A549 treated with AZD2906 at 1 μM for 4 hours (cell line): ENCODE measurements at places on chromosomes 7 and 10. TPM values are rescaled to one million over a fixed set of nuclear protein-coding genes. Genes with fewer than 3 reads are reported as not detected.

Gene TYW1
- 12.9 to 15.7 TPM (median 13.6 TPM) in 5 replicates for total RNA-seq

Gene IGFBP1
- 68.6 to 96.5 TPM (median 87.1 TPM) in 5 replicates for total RNA-seq

Gene CLEC2L
- total RNA-seq = 0.08 to 0.20 TPM (median 0.15 TPM) in 5 replicates

Gene REEP3
- 14.4 to 18.6 TPM (median 15.7 TPM) in 5 replicates for total RNA-seq

Gene CRYGN
- not detected in 5 replicates for total RNA-seq

Gene OLAH
- total RNA-seq = 0.92 to 1.0 TPM (median 0.94 TPM) in 5 replicates

Gene PRLHR
- not detected in 5 replicates for total RNA-seq

Gene SPAM1
- not detected in 5 replicates for total RNA-seq

Gene CHN2
- 0.42 to 1.2 TPM (median 0.58 TPM) in 5 replicates for total RNA-seq

Gene HOXA1
- 2.1 to 3.4 TPM (median 3.2 TPM) in 5 replicates for total RNA-seq

Gene PON3
- total RNA-seq = 32.5 to 39.3 TPM (median 39.2 TPM) in 5 replicates

Gene MSS51
- total RNA-seq = 0.31 to 0.68 TPM (median 0.38 TPM) in 5 replicates

Gene LRGUK
- total RNA-seq = 0.20 to 0.37 TPM (median 0.31 TPM) in 5 replicates

Gene CXCL12
- 0.08 to 0.25 TPM (median 0.19 TPM) in 5 replicates for total RNA-seq

Gene ATOH7
- total RNA-seq = 0.08 to 0.36 TPM (median 0.21 TPM) in 5 replicates

Gene BTBD16
- total RNA-seq = 0.41 to 0.82 TPM (median 0.66 TPM) in 5 replicates
